Hematopoietic multipotent progenitor cell treated with erythropoietin and hydrocortisone succinate and interleukin-3 and kit ligand, for 4 days (in vitro differentiated cells): ENCODE measurements at places on chromosomes 1 and 21.

- no peak for DNase-seq
Measured at GRCh38 chr1:97145321-97145956, 423.9 kb downstream of the PTBP2 start.

- peak; percentile 22 for DNase-seq
Measured at GRCh38 chr1:241518476-241519307, 863 bp downstream of the FH start.

DNA sequence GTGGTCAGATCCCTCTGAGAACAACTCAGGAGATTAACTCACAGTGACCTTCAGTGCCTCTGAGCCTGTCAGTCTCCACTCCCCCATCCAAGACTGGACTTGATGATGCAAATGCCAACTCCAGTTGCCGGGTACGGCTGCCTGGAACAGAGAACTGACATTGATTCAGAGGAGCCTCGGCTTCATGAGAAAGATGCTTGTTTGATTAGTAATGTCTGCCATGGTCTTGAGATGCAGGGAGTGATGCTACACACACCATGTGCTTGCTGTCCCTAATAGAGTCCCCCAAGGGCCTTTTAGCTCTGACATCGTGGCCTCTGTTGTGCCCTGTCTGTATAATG, 51.8 kb upstream of the LRP8 start:
- DNase-seq = no peak

GRCh38 chr1:157409927-157410326, 142.4 kb downstream of the FCRL5 start:
- no peak for DNase-seq

DNA sequence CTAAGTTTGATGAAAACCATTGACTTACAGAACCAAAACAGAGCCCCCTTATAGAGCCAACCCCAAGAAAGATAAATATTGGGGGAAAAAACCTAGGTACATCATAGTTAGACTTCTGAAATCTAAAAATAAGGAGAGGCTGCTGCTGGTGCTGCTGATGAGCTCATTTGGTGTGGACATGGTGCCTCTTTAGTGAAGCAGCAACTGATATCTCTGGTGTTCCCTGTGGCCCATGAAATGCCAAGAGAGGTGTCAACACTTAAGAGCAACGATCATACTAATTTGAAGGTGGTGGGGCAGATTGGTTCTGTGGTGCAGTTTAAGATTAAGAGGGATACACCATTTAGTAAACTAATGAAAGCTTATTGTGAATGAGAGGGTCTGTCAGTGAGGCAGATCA, 35.9 kb downstream of the ST3GAL3 start:
- DNase-seq = no peak

- no peak for DNase-seq
Measured at GRCh38 chr21:30249936-30250335, 32.8 kb downstream of the KRTAP24-1 start.

DNA sequence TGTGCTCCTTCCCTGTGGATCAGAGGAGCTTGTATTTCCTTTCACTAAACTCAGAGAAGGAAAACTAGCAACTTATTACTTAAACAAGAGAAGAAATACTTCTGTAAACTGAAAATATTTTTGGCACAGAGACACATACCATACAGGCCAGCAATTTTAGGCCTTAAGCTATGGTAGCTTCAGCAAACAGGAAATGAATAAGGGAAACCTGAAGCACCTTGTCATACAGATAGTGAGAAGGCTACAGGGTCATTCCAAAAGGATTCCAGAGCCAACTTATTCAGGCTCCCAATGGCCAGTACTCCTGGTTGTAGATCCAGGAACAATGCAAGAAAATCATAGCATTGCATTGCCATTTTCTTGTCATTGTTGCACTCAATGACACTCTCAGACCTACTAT, 9.1 kb upstream of the KYAT3 start:
- DNase-seq = no peak

GRCh38 chr1:243230914-243231313, 24.2 kb downstream of the CEP170 start:
- DNase-seq = peak; percentile 74

DNA sequence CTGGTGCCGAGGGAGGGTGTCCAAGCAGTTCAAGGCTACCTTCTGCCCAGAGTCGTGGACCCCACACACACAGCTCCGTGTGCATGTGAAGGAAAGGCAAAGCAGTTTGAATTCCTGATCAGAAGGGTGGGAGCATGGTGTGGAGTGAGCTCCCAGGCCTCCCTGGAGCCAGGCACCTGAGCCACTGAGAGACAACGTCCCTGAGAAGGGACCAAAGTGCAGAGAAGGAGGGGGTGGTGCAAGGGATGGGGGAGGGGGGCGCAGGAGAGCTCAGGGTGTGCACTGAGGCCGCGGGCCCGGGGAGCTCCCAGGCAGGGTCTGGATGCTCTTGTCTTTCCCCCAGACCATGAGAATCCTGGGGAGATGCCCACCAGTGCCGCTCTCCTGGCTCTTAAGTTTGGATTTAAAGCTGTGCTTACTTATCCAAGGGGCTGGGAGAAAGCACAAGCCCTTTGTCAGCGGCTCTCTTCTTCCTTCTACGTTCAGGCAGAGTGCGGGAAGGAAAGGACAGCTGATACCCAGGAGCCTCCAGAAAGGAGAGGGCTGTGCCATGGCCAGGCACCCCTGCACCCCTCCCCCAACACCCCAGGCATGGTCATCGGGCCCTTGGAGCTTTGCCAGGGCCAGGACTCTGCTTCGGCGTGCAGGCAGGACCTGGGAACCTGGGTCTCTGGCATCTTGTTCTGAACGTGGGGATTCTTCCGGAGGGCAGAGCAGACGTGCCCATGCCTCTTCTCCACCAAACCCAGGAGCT, 24.1 kb downstream of the ACTA1 start:
- no peak for DNase-seq

DNA sequence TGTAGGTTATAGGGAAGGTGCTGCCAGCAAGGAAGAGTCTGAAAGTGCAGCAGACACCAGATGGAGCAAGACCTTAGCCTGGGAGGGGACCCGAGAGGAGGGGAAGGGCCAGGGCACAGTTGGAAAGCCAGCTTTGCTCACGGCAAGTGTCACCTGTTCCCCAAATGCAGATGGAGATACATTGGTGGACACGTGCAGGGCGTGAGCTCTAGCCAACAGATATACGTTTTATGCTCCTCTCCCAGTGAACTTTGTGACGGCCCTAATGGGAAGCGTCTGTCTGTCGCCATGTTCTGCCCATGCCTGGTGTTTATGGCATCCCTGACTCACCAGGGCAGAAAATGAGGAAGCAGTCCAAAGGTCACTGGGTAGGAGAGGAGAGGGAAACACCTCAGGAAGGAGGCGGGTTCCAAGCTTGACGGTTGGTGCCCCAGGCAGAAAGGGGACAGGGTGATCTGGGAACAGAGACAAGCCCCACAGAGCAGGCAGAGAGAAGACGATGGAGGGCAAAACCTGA, 7.6 kb downstream of the GPA33 start:
- DNase-seq = no peak

- DNase-seq = no peak
Measured at GRCh38 chr21:15001857-15002606, 62.8 kb downstream of the NRIP1 start.

DNA sequence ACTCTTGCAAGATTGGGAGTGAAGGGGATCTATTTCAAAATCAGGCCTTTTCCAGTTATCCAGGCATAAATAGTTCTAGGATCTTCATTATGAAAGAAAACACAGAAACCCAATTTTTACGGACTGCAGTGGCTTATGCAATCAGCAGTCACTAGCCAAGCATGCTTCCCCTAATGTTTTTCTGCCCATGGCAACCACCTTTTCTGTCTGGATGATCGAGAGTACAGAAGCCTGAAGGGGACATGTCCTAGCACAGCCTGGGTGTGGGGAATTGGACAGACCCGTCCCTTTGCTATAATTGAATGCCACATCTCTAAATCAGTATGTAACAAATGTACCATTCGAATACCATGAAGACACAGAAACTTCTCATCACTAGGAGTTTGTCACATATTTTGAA, 29.8 kb upstream of the NCAM2 start:
- no peak for DNase-seq

- DNase-seq = no peak
Measured at GRCh38 chr1:161398900-161399256, 31.2 kb upstream of the CFAP126 start.

DNA sequence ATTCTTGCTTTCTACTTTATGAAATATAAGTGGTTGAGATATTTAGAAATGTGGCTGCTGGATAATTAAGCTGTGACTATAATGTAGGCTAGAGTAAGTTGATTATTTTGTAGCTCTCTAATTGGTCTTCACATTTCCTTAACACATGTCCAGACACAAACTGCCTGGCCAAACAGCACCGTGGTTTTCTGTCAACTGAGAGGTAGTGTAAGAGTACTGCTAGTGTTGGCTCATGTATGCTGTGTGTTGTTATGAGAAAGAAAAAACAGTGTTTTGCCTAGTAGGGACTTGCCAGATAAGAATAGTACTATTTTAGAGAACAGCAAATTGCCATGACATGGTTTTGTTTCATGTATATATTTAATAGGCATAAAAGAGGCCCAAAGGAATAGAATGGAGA, 37.1 kb downstream of the TMED5 start:
- DNase-seq = peak; percentile 43

DNA sequence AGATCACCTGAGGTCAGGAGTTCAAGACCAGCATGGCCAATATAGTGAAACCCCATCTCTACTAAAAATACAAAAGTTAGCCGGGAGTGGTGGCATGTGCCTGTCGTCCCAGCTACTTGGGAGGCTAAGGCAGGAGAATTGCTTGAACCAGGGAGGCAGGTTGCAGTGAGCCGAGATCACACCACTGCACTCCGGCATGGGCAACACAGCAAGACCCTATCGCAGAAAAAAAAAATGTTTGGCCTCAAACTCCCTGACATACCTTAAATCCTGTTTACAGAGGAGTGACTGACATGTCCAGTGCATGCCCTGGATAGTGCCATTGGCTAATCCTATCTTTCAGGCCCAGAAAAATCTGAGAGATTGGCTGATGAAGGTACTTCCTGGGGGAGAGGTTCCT, 11.8 kb downstream of the DCLRE1B start:
- no peak for DNase-seq

DNA sequence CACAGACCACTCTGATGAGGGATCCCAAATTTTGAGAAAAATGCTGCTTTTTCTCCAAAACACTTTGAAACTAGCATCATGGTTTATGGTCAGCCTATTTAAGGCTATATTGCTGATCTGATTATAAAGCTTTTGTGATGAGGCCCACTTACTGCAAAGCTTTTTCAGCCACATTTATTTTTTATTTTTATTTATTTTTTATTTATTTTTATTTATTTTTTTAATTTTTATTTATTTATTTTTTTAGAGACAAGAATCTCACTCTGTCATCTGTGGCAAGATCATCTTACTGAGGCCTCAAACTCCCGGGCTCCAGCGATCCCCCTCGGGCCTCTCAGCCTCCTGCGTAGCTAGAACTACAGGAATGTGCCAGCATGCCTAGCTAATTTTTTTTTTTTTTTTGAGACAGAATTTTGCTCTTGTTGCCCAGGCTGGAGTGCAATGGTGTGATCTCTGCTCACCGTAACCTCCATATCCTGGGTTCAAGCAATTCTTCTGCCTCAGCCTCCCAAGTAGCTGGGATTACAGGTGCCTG, 5.2 kb upstream of the BCAS2 start:
- no peak for DNase-seq

DNA sequence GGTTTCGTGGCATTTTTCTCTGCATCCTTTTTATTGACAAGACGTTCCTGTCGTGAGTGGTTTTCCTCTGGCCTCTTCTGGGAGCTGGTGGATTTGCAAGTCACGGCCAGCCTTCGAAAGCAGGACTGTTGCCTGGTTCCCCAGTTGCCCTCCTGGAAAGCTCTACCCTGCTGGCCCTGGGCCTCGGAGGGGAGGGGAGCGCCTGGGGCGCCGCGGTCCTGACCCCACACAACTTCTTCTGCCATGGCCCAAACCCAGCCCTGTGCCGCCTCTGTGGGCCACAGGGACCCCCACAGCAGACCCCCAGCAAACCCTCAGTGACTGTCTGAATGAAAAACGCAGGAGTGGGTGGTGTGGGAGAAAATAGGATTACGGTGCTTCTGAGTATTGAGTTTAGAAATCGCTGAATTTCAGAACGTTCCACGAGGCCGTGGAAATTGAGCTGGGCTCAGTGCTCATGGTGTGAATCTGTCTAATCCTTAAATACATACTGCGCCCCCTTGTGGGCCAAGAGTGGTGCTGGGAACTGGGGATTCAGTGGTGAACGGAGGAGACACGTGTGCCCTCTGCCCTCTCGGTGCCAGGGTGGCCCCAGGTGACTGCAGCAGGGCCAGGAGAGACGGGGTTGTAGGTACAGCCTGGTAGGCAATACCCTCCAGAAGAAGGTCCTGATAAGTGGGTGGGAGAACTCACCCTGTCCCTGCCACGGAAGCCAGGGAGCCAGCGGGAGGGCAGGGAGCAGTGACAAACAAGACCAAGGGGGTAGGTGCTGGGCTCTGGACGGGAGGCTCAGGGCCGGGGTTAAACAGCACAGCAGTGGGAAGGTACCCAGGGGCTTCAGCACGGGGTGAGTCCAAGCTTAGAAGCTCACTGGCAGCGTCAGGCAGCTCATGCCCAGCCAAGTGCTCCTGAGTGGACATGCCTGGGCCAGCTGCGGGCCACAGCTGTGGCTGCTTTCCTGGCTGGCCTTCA, 101.2 kb upstream of the COL6A1 start:
- peak; percentile 92 for DNase-seq

DNA sequence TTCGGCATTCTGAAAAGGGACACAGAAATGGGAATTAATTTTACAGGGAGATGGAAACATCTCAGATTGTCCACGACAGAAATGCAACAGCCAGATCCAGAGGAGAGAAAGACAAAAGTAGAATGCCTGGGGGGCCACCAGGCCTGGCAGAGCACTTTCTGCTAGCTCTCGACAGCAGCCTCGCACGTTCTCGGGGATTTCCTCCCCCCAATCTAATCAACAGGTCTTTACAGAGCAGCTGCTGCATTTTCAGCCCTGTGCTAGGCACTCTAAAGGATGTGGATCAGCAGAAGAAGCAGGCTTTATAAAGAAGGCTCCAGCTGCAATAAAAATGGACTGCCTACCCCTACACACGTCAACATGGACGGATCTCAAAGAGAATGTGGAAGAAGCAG, 10.6 kb downstream of the CSRP1 start:
- DNase-seq = no peak

DNA sequence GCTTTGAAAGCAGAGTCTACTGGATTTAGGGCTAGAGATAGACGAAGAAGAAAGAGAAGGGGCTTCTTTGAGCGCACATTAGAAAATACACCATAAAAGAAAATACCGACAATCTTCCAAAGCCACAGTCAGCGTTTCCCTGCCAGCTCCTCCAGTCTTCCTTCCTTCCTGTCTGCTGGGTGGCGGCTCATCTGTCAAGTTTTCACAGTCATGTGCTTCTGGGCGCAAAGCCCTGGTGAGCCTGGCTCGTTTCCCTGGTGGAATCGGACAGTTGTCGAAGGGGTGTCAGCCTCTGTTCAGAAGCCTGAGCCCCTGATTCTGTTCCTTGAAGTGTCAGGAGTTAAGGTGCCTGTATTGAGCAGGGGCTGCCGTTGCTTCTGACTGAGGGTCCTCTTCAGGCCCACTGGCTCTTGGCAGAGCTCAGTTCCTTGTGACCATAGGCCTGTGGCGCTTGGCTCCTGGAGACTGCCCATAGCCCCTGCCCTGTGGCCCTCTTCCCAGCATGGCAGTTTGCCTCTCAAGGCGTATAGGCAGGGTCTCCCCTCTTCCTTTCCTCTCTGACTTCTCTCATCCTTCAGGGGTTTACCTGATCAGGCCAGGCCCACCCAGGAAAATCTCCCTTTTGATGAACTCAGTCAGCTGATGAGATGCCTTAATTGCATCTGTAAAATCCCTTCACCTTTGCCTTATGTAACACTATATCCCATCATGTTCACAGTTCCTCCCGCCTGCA, 58.6 kb downstream of the ADARB1 start:
- peak; percentile 40 for DNase-seq

GRCh38 chr1:68506386-68506785, 9.5 kb upstream of the DEPDC1 start:
- DNase-seq = no peak

- DNase-seq = no peak
Measured at GRCh38 chr1:178862864-178863263, 8.0 kb downstream of the ANGPTL1 start.
